Esophagus muscularis mucosa (tissue), 4 donors: ENCODE measurements at places on chromosomes 16 and 17.

GRCh38 chr16:57987441-57988177 is 12.9 kb downstream of the ZNF319 start:
- H3K4me1 ChIP-seq: peaks cover 14% of the 10 kb centered on the region
- no peaks in the 10 kb centered on the region for H3K36me3 ChIP-seq
- H3K4me3 ChIP-seq: no peak overlapping the region

GRCh38 chr16:79019431-79019830 is 581.1 kb downstream of the MAF start:
- H3K4me1 ChIP-seq: no peaks in the 10 kb centered on the region
- DNase-seq: no peak
- no peaks in the 10 kb centered on the region for H3K27me3 ChIP-seq
- no peak overlapping the region for H3K4me3 ChIP-seq

DNA sequence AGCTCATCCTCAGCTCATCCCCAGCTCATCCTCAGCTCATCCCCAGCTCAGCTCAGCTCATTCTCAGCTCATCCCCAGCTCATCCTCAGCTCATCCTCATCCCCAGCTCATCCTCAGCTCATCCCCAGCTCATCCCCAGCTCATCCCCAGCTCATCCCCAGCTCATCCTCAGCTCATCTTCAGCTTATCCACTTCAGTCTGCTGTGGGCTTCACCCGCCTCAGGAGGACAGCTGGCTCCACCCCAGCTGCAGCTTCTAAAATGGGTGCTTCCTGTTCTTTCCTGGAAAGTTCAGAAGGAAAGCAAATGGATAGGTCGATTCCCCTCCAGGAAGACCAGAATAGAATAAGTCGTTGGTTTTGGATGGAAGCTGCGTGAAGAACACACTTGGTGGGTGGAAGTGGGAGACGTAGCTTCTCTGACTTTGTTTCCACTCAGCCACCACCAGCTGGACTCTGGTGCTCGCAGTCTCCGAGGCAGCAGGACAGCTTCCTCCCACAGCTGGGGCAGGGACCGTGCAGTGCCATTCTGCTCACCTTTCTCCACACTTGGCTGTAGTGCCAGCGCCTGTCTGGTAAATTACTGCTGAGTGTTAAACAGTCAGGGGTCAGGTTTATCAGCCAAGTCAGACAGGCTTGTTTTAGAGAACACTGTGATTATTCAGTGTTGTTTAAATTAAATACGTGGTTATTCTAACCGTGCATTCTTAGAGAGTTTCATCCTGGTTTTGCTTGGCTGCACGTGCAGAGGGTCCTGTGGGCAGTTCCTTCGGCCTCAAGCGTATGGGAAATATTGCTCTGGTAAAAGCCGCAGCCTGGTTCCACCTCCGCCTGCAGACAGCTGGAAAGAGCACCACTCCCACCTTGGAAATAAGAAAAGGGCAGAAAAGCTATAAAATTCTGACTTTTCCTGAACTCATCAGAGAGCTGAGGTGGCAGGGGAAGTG is 61.0 kb upstream of the CHMP6 start:
- DNase-seq: no peak
- no peaks in the 10 kb centered on the region for H3K27me3 ChIP-seq
- peaks cover 14% of the 10 kb centered on the region for H3K4me1 ChIP-seq
- H3K27ac ChIP-seq: no peak overlapping the region

DNA sequence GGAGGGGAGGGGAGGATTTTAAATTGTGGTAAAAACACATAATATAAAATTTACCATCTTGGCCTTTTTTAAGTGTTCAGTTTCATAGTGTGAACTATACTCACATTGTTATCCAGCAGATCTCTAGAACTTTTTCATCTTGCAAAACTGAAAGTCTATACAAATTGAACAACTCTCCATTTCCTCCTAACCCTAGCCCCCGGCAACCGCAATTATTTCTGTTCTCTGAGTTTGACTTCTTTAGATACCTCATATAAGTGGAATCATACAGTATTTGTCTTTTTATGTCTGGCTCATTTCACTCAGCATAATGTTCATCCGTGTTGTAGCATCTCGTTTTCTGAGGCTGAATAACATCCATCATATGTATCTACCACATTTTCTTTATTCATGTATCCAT is 30.0 kb upstream of the MRTFB start:
- no peak overlapping the region for H3K4me3 ChIP-seq
- H3K27me3 ChIP-seq: no peaks in the 10 kb centered on the region
- no peaks in the 10 kb centered on the region for H3K36me3 ChIP-seq
- DNase-seq: no peak
- H3K4me1 ChIP-seq: peaks cover 5% of the 10 kb centered on the region
- no peak overlapping the region for H3K27ac ChIP-seq

DNA sequence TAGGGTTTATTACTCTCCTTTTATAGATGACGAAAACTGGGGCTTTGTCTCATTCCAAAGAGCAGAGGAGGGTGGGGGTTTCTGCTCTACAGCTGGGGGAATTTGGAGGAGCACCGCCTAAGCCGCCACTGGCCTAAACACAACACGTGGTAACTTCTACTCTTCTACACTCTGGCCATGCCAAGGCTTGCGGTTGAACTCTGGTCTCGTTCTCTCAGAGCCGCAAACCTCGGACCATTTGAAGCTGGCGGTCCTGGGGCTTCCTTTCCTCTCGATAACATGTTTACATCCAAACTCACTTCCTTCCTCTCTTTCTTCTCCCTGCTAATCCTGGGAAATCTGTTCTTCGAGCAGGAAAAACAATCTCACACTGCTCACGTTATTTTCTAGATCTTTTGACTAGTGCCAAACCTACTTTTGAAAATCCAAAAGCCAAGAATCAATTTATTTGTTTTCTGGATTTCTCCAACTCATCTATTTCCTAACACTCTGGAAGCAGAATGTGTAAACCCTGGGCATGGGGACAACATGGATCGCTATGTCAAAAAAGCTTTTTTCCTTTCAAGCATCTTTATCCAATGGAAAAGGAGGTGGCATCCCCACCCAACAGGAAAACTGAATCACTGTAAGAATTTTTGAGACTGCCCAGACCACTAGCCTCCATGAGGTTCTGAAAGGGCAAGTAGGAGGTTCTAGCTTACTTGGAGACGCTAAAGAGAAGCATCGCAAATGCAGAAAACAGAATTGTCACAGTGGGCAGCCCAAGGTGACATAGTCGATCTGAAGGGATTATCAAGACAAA is 13.6 kb upstream of the EEF2K start:
- peak; percentile 97 for DNase-seq
- H3K4me1 ChIP-seq: peaks cover 46% of the 10 kb centered on the region
- H3K27ac ChIP-seq: peak overlapping the region; percentile 94
- H3K36me3 ChIP-seq: no peaks in the 10 kb centered on the region
- H3K27me3 ChIP-seq: no peaks in the 10 kb centered on the region

DNA sequence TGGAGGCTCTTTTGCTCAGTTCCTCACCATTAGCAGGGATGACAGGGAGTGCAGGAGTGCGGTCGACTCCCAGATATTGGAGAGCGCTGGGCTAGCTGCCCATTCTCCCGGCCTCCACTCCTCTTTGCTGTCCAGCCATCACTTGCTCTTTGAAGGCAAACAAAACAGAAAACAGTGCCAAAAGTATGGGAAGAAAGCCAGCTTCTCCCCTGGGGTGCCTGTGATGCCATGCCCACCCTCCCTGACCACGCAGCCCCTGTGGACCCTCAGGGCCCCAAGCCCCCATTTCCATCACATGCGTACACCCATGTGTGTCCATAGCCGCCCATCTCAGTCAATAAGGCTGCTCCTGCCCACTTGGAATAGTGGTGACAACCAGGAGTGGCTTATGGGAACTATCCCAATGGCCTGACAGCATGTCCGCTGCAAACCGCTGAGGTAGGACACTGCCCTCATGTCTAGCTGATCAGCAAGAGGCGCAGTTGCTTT is 30.0 kb downstream of the MAPT start:
- no peak overlapping the region for H3K27ac ChIP-seq
- no peak overlapping the region for H3K4me3 ChIP-seq
- DNase-seq: no peak
- no peaks in the 10 kb centered on the region for H3K27me3 ChIP-seq

GRCh38 chr17:1179818-1180742 is at the start of gene ABR:
ABR (minus strand) TSS chr17:1179981; CDS start chr17:1179727, 254 bp downstream.
- no peaks in the 10 kb centered on the region for H3K27me3 ChIP-seq
- no peaks in the 10 kb centered on the region for H3K36me3 ChIP-seq
- H3K4me1 ChIP-seq: peaks cover 48% of the 10 kb centered on the region
- no peak for DNase-seq

GRCh38 chr16:68287276-68288251 is 23.2 kb downstream of the SLC7A6OS start:
- peaks cover 9% of the 10 kb centered on the region for H3K36me3 ChIP-seq
- H3K27ac ChIP-seq: peak overlapping the region; percentile 56
- no peak overlapping the region for H3K4me3 ChIP-seq
- H3K4me1 ChIP-seq: peaks cover 66% of the 10 kb centered on the region
- H3K27me3 ChIP-seq: no peaks in the 10 kb centered on the region

DNA sequence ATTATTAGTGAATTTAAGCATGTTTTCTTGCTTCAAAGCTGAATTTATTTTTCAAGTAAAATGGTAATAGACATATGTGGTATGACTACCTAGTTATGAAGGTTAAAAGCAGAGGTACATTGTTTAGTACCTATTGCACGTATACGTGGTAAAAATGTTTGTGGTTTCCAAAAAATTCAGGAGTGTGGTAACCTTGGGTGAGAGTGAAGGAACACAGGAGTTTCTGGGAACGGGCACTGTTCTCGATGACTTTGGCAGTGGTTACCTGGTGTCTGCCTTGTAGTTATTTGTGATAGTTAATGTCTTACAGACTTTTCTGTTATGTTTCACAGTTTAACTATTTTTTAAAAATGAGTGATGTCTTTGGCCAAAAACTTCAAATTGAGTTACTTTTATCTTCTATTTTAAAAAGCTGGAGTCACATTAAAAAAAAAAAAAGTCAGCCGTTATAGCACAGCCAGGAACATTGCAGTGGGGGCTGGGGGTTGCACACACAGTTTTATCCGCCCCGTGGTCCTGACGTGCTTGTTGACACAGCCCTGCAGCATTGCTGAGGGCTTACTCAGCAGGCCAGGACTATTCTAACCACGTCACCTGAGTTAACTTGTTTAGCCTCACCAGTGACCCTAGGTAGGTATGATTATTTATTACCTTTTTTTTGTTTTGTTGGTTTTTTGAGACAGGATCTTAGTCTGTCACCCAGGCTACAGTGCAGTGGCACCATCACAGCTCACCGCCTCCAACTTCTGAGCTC is 10.9 kb downstream of the JPT2 start:
- no peak for DNase-seq
- H3K4me3 ChIP-seq: no peak overlapping the region
- H3K27me3 ChIP-seq: no peaks in the 10 kb centered on the region
- H3K27ac ChIP-seq: no peak overlapping the region

DNA sequence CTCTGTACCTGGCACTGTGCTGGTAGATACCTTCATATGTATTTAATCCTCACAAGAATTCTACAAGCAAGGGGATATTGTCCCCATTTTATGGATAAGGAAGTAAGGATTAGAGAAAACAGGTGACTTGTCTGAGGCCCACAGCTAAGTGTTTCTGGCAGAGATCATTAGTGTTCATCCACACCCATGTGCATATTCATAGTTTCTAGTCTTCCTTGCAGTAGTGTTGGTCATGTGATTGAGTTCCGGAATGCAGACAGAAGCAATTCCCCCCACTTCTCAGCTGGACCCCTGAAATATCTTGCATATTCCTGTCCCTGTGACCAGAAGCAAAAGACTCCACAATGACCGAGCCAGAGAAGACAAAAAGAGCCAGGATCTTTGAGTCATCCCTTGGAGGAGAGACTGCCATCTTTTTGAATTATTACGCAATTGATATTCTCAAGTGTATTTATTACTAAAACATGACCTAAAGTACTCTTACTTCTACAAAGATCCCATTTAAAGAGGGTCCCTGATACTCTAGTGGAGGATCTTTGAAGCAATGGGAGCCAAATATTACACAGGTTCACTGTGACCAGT is 43.4 kb downstream of the SOX9 start:
- no peaks in the 10 kb centered on the region for H3K36me3 ChIP-seq
- H3K4me1 ChIP-seq: no peaks in the 10 kb centered on the region
- H3K4me3 ChIP-seq: no peak overlapping the region
- DNase-seq: no peak

GRCh38 chr17:66073384-66073783 is 118.5 kb downstream of the CEP112 start:
- no peak overlapping the region for H3K27ac ChIP-seq
- H3K4me3 ChIP-seq: no peak overlapping the region
- no peaks in the 10 kb centered on the region for H3K36me3 ChIP-seq
- DNase-seq: no peak
- no peaks in the 10 kb centered on the region for H3K27me3 ChIP-seq

DNA sequence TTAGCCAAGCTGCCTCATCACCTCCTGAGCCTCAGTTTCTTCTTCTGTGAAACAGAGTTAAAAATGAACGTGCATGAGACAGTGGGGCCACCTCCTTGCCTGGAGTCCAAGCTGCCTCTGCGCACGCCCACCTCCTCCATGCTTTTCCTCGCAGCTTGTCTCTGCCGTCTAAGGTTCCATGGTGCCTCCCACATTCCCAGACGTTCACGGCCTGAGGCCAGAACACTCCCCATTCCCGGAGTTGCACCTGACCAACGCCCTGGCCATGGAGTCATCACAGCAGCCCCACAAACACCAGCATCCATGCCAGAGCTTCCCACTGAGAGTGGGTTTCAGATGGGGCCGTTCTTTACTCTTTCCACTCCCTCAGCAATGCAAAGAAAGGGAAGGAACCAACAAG is 183.0 kb upstream of the FOXF1 start:
- no peak for DNase-seq
- H3K4me3 ChIP-seq: no peak overlapping the region
- H3K27ac ChIP-seq: no peak overlapping the region
- H3K4me1 ChIP-seq: no peaks in the 10 kb centered on the region

DNA sequence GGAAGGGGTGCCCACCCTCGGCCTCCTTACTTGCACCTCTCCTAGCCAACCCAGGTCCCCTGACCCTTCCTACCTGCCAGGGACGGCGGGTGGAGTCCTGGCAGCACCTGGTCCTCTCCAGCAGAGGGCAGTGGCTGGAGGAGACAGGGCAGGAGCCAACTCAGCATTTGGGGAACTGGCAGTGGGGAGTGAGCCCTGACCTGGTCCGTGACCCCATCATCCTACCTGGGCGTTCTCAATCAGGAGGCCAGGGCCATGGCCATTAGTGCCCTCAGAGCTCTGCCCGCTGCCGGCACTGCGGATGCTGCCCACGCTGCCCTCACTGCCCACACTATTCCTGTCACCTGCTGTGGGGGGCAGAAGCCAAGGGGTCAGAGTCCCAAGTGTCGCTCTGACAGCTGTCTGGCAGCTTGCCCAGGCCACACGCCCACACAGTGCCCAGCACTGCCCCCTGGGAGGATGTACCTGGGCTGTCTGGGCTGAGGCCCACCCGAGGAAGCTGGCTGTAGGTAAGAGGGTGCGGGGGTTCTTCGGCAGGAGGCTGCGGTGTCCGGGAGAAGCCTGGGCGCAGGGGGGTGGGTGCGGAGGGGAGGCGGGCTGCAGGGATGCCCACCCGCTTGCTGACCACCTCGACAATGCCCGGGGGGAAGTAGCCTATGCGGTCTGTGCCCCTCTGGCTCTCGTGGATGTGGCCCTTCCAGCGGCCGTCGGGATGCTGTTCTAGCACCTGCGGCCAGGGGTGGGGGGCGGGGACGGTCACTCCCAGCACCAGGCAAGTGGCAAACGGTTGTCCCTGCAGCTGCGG is 10.8 kb downstream of the CASKIN2 start:
- H3K4me1 ChIP-seq: peaks cover 63% of the 10 kb centered on the region
- H3K27me3 ChIP-seq: no peaks in the 10 kb centered on the region
- peaks cover 92% of the 10 kb centered on the region for H3K36me3 ChIP-seq
- DNase-seq: no peak
- H3K27ac ChIP-seq: peak overlapping the region; percentile 78
